ENCODE measurements at places on chromosomes 7 and 10.

DNA sequence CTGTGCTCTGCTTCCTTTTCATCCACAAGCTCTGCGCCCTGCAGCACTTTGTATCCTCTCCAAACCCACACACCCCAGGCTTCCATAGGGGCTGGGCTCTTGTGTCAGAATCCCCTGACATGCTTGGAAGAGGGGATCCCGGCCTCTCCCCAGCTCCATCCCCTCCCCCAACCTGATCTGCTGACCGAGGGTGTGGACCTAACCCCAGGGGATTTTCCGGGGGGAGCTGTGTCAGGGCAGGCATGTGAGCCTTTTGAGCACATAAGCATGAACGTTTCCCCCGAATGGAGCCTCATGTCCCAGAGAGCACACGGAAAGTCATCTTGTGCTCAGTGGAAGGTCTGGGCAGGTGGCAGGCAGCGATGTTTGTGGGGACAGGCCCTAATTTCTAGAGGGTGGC lies 17.7 kb downstream of the GPR26 start:
- DNase-seq = no peak

GRCh38 chr7:156754201-156754600 lies 113.6 kb downstream of the RNF32 start:
- no peak for DNase-seq

DNA sequence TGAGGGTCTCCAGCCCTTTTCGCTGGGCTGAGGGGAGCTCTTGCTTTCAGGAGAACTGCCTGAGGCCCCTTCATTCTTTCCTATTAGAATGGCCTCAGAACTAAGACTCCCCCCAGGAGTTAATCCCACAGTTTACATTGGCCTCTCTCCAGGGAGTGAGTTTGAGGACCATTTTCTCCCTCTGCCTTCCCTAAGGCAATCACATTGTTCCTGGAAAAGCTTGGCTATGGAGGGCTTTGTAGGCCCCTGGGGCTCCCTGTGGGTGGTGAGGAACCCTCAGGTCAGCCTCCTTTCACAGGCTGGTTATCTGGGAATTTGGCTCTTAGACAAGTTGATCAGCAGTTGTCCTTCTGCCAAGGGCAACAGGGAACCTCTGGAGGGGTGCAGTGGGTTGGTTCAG lies 343.7 kb downstream of the RPS24 start:
- no peak for DNase-seq

DNA sequence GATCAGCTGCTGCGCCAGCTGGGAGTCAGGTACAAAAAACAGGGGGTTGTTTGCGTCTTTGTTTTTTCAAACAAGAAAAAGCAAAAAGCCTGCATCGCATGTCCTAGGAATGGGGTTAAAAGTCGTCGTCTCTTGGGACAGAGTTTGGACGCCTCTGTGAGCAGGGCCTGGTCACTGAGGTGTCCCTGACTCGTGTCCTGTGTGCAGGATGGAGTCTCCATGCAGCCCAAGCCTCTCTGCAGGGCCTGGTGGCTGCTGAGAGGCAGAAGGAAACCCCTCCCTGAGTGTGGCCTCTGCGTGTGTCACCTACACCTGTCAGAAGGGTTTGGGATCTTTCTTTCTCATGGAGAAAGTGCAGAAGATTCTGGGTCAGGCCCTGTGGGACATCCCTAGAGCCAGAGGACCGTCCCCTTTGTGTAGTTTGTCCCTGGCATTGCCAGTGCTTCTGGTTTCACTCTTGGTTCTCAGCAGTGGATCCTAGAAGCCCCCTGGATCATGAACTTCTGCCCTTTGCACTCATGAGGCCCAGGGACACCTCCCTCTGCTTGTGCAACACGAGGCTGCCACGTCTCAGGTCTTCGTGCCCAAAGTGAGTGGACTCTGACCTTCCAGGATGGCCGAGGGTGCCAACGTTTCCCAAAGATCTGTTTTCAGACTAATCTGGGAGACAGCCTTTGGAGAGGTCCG lies 75.0 kb downstream of the PRKAG2 start:
- DNase-seq = no peak

DNA sequence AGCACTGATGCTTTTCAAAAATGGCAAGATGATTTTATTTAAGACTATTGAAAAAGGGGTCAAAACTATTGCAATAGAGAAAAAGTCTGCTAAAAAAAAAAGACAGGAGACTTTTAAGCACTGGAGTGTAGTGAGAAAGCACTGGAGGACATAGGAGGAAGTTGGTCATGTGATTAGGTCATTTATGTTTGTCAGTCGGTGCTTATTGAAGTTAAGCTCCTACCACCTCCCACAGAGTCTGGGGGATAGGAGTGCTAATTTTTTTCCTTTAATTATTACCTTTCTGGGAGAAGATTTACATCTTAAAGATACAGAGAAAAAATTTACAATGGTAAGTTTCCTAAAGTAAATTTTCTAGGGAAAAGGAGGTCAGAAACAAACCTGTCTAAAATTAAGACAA lies 80.2 kb upstream of the TMEM229A start:
- DNase-seq = no peak

DNA sequence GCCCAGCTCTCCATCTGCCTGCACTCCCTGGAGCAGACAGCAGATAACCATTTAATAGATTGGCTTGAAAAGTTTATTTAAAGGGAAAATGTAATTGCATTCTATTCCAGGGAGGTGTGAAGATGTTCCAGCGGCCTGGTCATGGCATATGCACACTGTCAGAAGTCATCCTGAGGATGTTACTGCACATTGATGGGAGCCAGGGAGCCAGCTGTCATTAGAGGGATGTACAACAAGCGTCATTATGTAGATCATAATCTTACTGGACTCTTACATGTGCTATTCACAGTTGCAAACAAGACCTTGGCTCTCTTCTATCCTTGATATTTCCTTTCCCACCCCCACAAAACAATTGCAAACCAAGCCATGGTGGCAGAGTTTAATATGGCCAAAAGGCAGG lies 65.4 kb downstream of the FAM204A start:
- DNase-seq = no peak

GRCh38 chr7:158109364-158110033 lies 478.1 kb downstream of the PTPRN2 start:
- no peak for DNase-seq

- peak; percentile 68 for DNase-seq
Measured at GRCh38 chr7:5595545-5596045, 172.0 kb upstream of the TNRC18 start.

DNA sequence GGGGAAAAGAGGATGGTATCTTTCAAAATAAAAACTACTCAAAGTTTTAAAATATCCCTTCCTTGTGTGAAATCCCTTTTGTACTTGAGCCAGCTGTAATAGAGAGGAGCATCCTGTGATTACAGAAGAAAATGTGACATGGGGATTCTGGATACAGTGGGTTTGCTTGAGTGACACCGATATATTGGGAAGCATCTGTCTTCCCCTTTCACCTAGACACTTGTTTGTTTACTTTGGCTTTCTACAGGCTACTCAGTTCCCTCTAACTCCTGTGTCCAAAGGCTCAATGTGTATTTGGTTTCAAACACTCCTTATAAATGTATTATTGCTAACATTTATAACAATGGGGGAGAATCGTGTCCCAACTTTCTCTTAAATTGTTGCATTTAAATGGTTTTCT lies 24.4 kb downstream of the CPED1 start:
- no peak for DNase-seq

GRCh38 chr10:47033541-47034270 lies 122.5 kb downstream of the PTPN20 start:
- no peak for DNase-seq

- DNase-seq = no peak
Measured at GRCh38 chr7:496528-497295, 22.9 kb downstream of the PDGFA start.

- no peak for DNase-seq
Measured at GRCh38 chr10:7380704-7381241, 30.1 kb downstream of the SFMBT2 start.

GRCh38 chr10:57049096-57049495 lies 688.0 kb upstream of the ZWINT start:
- DNase-seq = no peak

DNA sequence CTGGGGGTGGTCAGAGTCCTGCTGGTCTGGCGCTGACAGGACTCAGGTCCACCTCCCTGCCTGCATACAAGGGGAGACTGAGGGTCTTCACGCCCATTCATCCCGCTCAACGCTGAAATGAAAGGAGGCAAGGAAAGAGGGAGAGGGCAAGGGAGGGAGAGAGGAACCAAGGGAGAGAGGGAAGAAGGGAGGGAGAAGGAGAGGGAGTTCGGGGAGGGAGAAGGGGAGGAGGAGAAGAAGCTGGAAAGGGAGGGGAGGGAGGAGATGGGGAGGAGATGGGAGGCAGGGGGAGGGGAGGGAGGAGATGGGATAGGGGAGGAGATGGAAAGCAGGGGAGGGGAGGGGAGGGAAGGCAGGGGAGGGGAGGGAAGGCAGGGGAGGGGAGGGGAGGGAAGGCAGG lies 69.4 kb upstream of the INPP5A start:
- no peak for DNase-seq

- DNase-seq = peak; percentile 56
Measured at GRCh38 chr10:27744802-27745731, 552 bp downstream of the MKX start.

- DNase-seq = no peak
Measured at GRCh38 chr7:137953043-137953664, 48.7 kb downstream of the CREB3L2 start.

DNA sequence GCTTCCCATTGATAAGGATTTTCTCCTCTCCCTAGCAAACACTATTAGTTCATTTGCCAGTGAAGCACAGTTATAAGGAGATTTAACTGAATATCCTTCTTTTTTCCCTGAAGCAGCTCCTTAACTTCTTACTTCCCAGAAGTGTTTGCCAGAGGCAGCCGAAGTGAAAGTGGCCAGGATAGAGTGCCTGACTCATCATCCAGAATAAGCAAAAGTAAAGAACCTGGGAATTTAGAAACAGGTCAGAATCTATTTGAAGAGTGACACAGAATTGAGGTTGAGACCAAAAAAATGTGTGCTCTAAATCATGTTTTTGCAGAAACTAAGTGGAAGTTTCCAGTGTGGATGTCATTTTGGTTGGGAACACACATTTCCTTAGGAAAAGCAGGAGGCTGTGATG lies 249.6 kb upstream of the VWC2 start:
- DNase-seq = no peak

DNA sequence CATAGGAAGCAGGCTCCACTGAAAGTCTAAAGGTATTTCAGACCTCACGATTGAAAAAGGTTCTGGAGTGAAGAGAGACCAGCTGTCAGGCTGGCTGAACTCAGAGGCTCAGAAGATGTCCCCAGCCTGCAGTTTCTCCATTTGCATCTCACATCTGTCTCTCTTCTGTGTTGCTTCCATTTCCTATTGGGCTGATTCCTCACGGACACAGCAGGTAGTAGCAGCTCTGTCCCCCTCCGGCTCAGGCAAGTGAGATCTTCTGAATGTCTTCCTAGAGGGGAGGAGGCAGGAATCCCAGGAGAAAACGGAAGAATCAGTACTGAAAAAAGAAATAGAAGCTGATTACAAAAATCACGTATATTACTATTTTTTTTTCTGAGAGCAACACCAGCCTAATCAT lies 274.1 kb upstream of the COBL start:
- DNase-seq = no peak

GRCh38 chr10:42864575-42864974 lies 82.0 kb downstream of the BMS1 start:
- DNase-seq = peak; percentile 63

- DNase-seq = no peak
Measured at GRCh38 chr7:96674565-96674964, 35.1 kb downstream of the SEM1 start.

- DNase-seq = no peak
Measured at GRCh38 chr7:88455696-88456095, 149.0 kb upstream of the STEAP4 start.

- DNase-seq = no peak
Measured at GRCh38 chr10:55641601-55642000, 719.5 kb downstream of the ZWINT start.

GRCh38 chr10:72660220-72660619 lies 31.7 kb upstream of the MCU start:
- DNase-seq = no peak

- DNase-seq = no peak
Measured at GRCh38 chr7:46134385-46134784, 213.3 kb upstream of the IGFBP3 start.

GRCh38 chr7:130473876-130474275 lies 18.0 kb upstream of the MEST start:
- DNase-seq = no peak

GRCh38 chr10:71390461-71390835 lies 6.3 kb upstream of the CDH23 start:
- DNase-seq = no peak

DNA sequence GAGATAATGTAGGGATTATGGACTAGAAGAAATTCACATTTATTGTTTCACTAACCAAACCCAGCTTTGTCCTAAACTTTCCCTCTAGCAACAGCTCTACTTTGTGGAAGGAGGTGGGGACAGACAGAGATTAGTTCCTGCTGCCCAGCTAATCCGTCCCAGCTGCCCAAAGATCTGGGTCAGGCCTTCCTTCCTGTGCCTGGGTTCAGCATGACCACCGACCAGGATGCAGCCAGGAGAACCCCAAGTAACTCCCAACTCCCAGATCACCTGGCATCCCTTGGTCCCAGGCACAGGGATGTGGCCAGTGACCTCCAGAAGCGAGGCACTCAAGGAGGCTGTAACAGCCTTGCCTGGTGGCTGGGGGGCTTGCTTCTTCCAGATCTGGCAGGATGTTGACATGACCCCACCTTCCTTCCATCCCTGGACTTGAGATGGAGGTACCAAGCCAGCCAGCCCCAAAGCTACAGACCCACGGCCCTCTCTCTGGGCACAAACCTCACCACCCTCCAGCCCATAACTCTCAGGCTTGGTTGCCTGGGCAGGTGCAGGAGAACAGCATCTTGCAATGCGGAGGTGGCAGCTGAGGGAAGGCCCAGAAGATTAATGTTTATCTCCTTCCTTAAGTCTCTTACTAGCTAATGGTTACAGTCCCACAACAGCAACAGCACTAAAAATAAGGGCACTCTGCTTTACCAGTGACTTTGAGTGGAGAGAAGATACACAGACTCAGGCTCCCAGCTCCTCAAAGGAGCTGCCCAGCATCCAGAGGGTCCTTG lies 11.1 kb downstream of the CAMK2G start:
- DNase-seq = no peak

GRCh38 chr10:7417103-7417623 lies 6.3 kb upstream of the SFMBT2 start:
- DNase-seq = peak; percentile 74

- no peak for DNase-seq
Measured at GRCh38 chr10:86936661-86937501, 20.5 kb downstream of the MMRN2 start.

GRCh38 chr10:102822222-102822621 lies 15.0 kb downstream of the CYP17A1 start:
- no peak for DNase-seq

Data from suppressor macrophage treated with lipopolysaccharide for 1 hour (primary cell).